ENCODE measurements at places on chromosomes 5 and 9.

GRCh38 chr9:27888661-27889295, 315.5 kb upstream of the C9orf72 start:
- no peak overlapping the region for H3K27ac ChIP-seq
- no peaks in the 10 kb centered on the region for H3K27me3 ChIP-seq
- H3K4me3 ChIP-seq: no peak overlapping the region
- H3K36me3 ChIP-seq: no peaks in the 10 kb centered on the region
- no peaks in the 10 kb centered on the region for H3K4me1 ChIP-seq

GRCh38 chr5:174318578-174318977, 273.1 kb downstream of the NSG2 start:
- H3K36me3 ChIP-seq: no peaks in the 10 kb centered on the region
- H3K27me3 ChIP-seq: peaks cover 25% of the 10 kb centered on the region
- H3K4me3 ChIP-seq: no peak overlapping the region
- DNase-seq: no peak
- H3K4me1 ChIP-seq: no peaks in the 10 kb centered on the region

DNA sequence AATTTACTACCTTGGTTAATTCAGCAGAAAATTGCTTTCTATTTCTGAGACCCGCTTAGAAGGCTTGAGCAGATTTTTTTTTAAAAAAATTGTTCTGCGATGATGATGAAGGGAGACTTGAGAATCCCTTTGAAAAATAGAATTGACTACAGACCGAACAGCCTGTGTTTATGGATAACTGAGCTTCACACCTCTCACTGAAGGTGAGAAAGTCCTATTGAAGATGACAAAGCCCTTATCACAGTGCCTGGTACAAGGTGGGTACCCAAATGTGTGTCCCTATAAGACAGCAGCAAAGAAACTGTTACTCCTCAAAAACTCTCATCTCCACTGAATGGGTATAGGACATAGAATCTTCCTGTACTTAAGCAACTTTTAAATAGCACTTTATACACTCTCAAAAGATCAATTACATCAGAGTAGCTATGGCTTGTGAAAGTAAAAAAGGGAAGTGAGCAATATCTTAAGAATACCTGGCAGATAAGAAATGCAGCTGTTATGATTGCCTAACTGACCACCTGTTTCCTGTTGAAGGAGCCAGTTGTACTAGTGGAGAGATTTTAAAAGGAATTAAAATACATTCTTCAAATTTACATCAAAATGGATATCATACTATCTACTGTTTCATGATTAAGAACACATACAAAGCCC, 419.7 kb downstream of the CHSY3 start:
- H3K36me3 ChIP-seq: no peaks in the 10 kb centered on the region
- no peak overlapping the region for H3K27ac ChIP-seq
- no peak overlapping the region for H3K4me3 ChIP-seq
- H3K4me1 ChIP-seq: no peaks in the 10 kb centered on the region

- H3K4me1 ChIP-seq: no peaks in the 10 kb centered on the region
- no peaks in the 10 kb centered on the region for H3K27me3 ChIP-seq
- no peak overlapping the region for H3K4me3 ChIP-seq
- DNase-seq: no peak
- H3K27ac ChIP-seq: no peak overlapping the region
Measured at GRCh38 chr5:59503220-59503619, 390.3 kb downstream of the PDE4D start.

- H3K27ac ChIP-seq: no peak overlapping the region
- DNase-seq: no peak
- H3K36me3 ChIP-seq: no peaks in the 10 kb centered on the region
- H3K4me3 ChIP-seq: no peak overlapping the region
- H3K27me3 ChIP-seq: no peaks in the 10 kb centered on the region
Measured at GRCh38 chr9:98047002-98047401, 9.5 kb upstream of the NANS start.

DNA sequence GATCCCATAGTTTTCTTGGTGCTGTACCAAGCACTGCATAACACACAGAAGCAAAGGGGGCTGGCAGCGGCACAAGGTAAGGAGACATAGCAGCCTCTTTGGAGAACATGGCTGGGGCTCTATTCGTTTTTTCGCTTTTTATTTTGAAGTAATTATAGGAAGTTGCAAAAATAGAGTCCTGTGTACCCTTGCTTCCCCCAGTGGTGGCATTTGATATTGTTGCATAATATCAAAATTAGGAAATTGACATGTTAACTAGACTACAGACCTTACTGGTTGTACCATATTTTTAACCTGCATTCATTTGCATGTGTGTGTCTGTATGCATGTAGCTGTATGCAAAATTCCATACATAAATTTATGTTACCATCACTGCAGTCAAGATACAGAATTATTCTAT, 6.6 kb upstream of the UBQLN1 start:
- H3K4me1 ChIP-seq: peaks cover 1% of the 10 kb centered on the region
- DNase-seq: no peak
- H3K27ac ChIP-seq: no peak overlapping the region
- no peak overlapping the region for H3K4me3 ChIP-seq

DNA sequence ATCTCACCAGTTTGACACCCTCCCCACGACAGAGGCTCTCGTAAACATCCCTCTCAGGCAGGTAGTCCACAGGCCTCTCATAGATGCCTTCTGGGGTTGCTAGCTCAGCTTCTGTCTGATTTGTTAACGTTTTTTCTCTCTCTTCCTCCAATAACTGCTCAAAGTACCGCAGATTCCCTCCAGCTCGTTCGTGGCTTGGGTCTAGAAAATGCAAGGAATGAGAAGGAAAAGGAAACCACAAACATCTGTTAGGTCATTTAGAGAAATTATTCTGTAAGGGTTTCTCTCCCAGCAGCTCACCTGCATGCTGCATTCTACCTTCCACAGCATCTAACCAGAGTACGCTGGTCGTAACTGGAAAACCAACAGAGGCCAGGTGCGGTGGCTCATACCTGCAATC, 18.5 kb downstream of the P4HA2 start:
- no peak for DNase-seq
- no peak overlapping the region for H3K27ac ChIP-seq
- H3K4me1 ChIP-seq: no peaks in the 10 kb centered on the region
- peaks cover 16% of the 10 kb centered on the region for H3K36me3 ChIP-seq
- H3K4me3 ChIP-seq: no peak overlapping the region

Data from HepG2 (cell line).